ENCODE measurements at places on chromosomes 7 and 10.

GRCh38 chr10:128069351-128070051 is 56.7 kb downstream of the MKI67 start:
- DNase-seq, result peak; percentile 45

- no peak for DNase-seq
Observed at GRCh38 chr10:116044801-116045248, 228.2 kb downstream of the GFRA1 start.

GRCh38 chr7:23955600-23956149 is 245.7 kb downstream of the STK31 start:
- DNase-seq, result no peak

DNA sequence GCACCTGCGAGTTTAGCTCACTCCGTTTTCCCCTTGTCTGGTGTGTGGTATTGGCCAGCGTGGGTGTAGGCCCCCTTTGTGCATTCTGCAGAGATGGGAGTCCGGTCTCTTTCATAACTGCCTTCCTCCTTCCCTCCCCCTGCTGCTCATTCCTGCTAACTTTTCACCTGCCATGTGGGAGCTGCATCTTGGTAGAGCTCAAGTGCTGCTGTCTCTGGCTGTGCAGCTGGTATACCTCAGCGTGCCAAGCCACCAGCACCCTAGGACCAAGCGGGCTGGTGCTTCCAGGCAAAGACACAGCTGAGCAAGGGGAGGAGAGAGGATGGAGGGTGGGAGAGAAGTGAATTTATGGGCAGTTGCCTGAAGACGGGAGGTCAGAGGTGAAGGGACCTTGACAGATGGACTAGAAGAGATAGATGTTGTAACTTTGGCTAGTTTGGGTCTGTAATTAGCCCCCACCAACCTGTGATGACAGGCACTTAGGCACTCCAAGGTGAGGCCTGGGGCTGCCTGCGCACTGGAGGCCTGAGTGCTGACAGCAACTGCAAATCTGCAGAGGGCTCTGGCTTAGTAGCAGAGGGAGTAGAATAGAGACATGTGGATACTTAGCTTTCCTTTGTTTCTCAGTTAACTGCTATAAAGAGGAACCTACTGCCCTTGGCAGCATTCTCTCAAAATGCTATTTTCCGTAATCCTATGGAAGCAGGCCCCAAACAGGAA is 148.8 kb upstream of the AGK start:
- DNase-seq, result no peak

- DNase-seq, result no peak
Observed at GRCh38 chr7:127290801-127291361, 38.1 kb upstream of the GRM8 start.

DNA sequence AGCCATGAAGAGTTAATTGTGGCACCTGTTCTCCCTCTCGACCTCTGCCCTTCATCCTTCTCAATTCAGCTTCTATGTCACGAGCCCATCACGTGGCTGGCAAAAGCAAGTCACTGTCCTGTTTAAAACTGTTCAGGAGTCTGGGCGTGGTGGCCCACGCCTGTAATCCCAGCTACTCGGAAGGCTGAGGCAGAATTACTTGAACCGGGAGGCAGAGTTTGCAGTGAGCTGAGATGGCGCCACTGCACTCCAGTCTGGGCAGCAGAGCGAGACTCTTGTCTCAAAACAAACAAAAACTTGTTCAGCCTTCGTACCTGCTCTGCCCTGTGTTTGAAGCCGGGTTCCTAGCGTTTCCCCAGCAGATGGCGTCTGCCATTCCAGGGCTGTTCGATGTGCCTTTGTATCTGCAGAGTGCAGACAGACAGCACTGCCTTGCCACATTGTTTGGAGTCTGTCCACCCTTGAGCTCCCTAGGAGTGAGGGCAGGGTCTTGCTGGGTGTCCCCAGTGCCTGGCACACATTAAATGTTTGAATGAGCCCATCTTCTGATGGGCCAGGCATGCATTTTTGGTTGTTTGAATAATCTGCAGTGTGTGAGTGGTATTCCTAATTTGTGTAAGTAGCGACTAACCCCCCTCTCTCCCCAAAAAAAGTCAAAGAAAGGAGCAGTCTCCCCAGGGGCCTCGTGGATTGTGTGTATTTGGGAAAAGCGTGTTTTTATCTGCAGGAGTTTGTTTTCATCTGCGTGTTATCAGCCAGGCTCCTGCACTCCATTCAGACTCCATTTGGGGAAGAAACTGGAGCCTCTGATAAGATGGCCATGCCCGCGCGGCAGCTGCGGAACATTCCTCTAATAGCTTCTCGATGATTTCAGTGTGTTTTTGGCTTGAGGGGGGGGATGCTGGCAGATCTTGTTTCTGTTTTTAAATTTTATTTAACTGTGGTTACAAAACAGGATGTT is 61.2 kb downstream of the DNAJB6 start:
- DNase-seq, result peak; percentile 32

GRCh38 chr10:49654036-49654693 is 25.3 kb upstream of the C10orf53 start:
- DNase-seq, result no peak

DNA sequence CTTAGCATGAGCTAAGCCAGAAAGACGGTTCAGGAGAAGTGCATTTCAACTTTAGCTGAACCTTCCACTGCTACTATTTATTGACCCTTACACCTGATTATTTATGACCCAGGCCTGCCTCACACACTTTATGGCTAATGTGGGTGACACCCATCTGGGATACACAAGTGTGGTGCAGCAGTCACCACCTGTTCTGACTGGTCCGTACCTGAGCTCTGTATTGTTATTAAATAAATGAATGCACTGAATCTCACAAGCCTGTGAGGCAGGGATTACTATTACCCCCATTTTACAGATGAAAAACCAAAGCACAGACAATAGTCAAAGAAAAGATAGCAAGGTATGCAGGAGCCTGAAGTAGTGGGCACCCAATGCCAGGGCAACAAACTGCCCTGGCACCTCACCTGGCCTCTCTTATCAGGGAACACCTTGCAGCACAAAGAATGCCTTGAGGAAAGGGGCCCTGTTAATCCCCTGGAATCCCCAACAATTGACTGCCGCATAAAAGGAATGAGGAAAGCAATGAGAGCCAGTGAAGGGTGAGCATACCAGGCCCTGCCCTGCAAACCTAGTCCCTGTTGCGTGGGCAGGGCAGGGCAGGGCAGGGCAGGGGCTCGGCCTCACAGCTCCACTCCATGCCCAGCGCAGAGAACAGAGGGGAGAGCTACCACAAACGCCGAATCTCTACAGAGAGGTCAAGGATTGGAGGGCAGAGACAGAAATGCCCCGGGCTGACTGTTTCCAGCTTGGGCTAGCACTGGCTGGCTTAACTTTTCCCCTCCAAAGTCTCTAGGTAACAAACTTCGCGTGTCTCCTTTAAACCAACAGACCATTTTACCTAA is 1.3 kb downstream of the ANXA11 start:
- no peak for DNase-seq

GRCh38 chr7:69067397-69067796 is 530.9 kb upstream of the AUTS2 start:
- no peak for DNase-seq

GRCh38 chr10:17923728-17924127 is 28.0 kb upstream of the SLC39A12 start:
- no peak for DNase-seq

DNA sequence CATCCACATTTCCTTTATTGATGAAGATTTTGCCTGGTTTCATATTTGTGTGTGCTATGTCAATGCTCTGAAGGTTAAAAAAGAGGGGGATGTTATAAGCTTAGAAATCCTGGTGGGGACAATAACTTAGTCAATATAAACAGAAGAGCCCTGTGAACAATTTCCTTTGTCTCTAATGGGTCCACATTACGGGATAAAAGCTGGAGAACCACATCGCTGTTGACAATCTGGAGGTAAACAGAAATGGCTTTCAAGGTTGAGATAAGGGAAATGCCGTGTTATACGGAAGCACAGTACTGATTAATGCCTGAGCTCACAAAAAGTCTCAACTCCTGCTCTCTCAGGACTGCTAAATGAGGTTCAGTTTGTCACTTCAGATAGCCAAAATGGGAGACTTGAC is 16.8 kb downstream of the ASAH2 start:
- DNase-seq, result no peak

- DNase-seq, result no peak
Observed at GRCh38 chr10:35127289-35127891, 744 bp downstream of the CREM start.

GRCh38 chr7:88437132-88437531 is 130.4 kb upstream of the STEAP4 start:
- no peak for DNase-seq

DNA sequence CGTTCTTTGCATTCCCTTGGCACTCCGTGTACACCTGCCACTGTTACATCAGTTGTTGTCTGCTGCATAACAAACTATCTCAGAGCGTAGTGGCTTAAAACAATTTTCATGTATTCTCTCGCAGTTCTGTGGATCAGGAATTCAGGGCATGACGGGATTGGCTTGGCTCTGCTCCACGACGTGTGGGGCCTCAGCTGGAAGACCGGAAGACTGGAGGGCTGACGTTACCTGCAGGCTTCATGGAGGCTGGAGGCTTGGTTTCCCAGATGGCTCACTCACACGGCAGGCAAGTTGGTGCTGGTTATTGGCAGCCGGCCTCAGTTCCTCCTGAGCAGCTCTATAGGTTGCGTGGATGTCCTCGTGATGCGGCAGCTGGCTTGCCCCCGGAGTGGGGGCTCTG is 25.5 kb downstream of the NYAP1 start:
- peak; percentile 45 for DNase-seq

DNA sequence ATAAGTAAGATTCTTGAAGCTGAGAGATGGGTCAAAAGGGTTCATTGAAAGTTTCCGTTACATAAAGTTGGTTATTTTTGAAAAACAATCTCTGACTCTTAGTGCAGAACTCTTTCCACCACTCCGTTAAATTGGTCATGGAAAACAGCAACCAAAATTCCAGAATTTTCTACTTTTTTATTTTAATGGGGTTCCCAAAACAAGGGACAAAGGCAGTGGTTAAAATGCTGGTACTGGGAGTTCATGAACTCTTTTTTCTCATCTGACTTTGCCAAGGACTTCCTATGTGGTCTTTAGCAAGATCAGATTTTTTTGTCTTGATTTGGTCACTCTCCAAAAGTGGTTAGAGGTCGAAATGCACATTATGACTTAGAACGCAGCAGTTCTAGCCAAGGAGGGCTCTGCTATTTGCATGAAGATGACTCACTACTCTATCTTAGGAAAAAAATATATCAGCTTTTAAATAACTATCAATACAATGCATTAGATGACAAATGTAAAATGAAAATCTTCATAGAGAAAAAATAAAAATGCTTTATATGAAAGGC is 145.7 kb downstream of the REEP3 start:
- DNase-seq, result no peak

DNA sequence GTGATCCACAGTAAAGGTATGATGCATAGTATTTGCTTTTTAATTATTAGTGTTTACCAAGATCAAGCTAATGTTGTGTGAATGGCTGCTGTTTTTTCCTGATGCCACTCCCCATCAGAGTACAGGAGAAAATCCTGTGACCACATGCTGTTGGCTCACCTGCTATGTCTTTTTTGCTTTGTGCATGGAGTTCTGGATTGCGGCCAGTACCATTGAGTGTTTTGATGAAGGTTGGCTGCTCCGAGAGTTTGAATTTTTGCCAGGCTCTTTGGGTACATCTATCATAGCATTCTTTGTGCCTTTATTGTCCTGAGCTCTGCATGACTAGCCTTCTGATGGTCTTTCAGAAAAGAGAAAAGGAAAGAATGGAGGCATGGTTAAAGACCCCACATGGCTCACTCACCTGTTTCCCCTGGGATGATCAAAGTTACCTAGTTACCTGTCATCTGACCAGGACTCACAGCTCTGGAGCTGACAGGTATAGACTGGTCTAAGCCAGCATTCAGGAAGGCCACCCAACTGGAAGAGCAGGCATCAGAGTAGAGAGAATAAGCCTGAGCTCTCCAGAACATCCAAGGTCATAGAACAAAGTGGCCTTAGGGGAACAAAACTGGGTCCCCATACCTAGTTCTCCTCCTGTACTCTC is 11.8 kb upstream of the SGPL1 start:
- peak; percentile 78 for DNase-seq

- no peak for DNase-seq
Observed at GRCh38 chr7:127592550-127592949, 986 bp upstream of the FSCN3 start.

GRCh38 chr7:77799078-77799964 is 748 bp downstream of the PHTF2 start:
- DNase-seq, result peak; percentile 30

- no peak for DNase-seq
Observed at GRCh38 chr10:30589441-30589840, 40.1 kb downstream of the LYZL2 start.

GRCh38 chr10:19247843-19248242 is 199.2 kb downstream of the MALRD1 start:
- DNase-seq, result no peak

GRCh38 chr7:134720091-134720935 is 59.1 kb upstream of the CALD1 start:
- no peak for DNase-seq

DNA sequence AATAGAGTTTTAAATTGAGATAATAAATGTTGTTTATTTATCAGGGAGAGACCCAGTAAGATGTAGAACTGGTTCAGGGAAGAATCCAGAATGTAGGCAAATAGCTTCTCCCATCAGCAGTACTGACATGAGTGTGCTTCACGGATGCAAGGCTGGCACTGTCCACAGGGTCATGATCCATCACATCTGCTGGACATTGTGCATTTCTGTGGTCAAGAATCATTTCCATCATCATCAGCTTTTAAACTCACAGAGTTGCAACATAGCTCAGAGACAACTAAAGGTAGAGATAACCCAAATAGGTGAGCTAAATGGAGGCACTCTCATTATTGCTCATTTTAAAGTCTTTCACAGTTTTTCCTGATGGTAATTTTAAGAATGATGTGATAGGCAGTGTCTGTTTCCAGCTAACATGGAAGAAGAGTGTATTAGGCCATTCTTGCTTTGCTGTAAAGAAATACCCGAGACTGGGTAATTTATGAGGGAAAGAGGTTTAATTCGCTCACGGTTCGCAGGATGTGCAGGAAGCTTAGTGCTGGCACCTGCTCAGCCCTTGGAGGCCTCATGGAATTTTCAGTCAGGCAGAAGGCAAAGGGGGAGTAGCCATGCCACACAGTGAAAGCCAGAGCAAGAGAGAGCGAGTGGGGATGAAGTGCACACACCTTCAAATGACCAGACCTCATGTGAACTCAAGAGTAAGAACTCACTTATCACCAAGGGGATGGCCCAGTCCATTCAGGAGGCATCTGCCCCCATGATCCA is 80.8 kb downstream of the INPP5A start:
- DNase-seq, result no peak

- no peak for DNase-seq
Observed at GRCh38 chr7:103712991-103713778, 267.2 kb upstream of the SLC26A5 start.

DNA sequence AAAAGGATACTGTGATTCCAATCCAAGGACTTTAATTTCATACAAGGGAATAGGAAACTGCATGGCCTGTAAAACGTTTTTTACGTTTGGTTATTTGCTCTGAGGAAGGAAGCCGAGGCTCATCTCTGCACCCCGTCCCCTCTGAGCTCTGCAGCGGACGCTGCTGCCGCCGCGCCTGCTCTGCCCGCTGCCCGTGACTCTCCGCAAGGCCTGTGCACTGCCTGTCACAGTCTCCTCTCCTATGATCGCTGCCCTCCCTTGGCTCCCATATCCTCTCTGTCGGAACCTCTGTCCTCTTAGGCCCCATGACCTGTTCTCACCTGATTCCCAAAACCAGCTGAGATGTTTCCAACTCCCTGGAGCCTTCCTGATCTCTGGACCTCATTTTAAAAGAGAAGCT is 320.3 kb upstream of the ZNF32 start:
- no peak for DNase-seq

All from NCI-H1105 (cell line).